ENCODE measurements at places on chromosomes 1 and 21. TPM values are rescaled to one million over a fixed set of nuclear protein-coding genes. Genes with fewer than 3 reads are reported as not detected.
A peak's percentile ranks its signal among the peaks of the same experiment; 100 is the strongest.

The FMO3 gene
- 0.51 TPM for total RNA-seq

DNA sequence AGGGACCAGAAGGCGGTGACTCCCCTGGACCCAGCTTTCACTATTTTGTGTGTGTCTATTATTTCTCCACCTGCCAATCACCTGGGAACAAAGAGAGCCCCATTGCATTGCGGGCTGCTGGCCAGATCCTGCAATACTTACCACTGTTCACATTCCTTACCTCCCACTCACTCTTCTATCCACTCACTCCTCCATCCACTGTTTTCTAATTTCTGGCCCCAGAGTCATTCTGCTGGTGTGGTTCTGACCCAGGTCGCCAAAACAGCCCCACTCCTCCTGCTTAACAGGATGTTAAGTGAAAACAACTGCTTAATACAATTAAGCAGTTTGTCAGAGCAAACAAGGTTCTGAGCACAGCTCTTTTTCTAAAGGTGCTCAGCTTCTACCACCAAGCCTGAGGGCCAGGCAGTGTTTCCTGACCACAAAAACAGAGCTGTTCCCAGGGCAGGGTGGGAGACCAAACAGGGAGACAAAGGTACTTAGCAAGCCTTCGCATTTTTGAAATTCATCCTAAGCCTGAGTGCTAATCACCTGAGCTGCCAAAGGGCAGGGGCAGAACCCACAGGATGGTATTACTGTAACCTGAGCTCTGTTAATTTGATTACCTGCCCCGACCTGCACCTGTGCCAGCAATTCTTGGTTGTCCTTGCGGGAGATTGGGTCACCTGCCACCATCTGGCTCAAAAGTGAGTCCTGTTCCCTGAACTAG, 38.5 kb upstream of the EFCAB14 start:
- H3K36me3 ChIP-seq: no peaks in the 10 kb centered on the region
- H3K27ac ChIP-seq: peak overlapping the region; percentile 12
- DNase-seq: no peak
- no peak overlapping the region for H3K4me3 ChIP-seq
- H3K27me3 ChIP-seq: no peaks in the 10 kb centered on the region

GRCh38 chr1:19472174-19472573, 13.2 kb downstream of the CAPZB start:
- H3K4me1 ChIP-seq: peaks cover 10% of the 10 kb centered on the region
- H3K36me3 ChIP-seq: no peaks in the 10 kb centered on the region
- H3K27me3 ChIP-seq: no peaks in the 10 kb centered on the region
- H3K27ac ChIP-seq: no peak overlapping the region
- DNase-seq: no peak

DNA sequence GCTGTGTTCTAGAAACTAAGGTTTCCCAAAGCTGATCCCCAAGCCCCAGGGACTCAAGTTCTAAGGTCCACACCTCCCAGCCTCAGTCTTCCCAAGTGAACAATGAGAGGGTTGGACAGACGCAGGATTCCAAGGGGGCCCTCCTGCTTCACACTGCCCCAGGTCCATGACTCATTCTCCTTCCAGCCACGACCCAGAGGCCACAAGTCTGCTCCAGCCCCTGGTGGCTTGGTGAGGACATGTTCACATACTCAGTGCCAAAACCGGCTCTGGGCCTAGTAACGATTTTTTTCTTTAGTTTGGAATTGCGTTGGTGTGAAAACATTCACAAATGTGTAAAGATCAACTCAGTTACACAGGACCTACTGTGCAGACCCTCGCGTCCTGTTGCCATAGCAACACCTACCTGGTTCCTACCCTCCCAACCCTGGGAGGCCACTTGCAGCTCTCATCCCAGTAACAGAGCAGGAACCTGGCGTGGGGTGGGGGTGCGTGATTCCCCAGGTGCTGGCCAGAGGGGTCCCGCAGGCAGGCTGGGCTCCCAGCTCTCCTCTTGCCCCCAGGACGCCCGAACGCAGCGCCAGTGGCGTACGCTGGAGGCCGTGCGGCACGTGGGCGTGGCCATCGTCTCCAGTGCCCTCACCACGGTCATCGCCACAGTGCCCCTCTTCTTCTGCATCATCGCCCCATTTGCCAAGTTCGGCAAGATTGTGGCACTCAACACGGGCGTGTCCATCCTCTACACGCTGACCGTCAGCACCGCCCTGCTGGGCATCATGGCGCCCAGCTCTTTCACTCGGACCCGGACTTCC, 57.0 kb downstream of the DISP3 start:
- H3K4me3 ChIP-seq: no peak overlapping the region
- DNase-seq: no peak
- H3K27ac ChIP-seq: no peak overlapping the region
- no peaks in the 10 kb centered on the region for H3K36me3 ChIP-seq

The BCAS2 gene
- 31.8 TPM for total RNA-seq

DNA sequence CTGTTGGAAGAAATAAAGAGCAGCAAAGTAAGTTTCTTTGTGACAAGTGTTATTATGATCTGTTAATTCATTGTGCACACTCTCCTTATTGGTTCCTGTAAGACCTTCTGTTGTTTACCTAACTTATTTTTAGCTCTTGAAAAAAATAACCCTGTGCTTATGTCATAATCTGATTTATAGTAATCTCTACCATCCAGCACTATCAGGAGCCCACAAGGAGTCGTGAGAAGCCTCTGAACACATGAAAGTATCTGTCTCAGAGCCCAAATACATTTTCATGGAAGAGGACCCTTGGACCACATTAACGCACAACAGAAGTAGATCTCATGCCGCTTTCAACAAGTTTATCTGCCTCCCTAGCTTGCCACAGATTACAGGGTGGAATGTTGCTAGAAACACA, 45.8 kb downstream of the CENPF start:
- H3K27ac ChIP-seq: no peak overlapping the region
- no peaks in the 10 kb centered on the region for H3K4me1 ChIP-seq
- H3K27me3 ChIP-seq: no peaks in the 10 kb centered on the region
- H3K36me3 ChIP-seq: no peaks in the 10 kb centered on the region
- no peak overlapping the region for H3K4me3 ChIP-seq
- DNase-seq: no peak

The CNKSR1 gene
- total RNA-seq: 11.1 TPM

The SYF2 gene
- 46.9 TPM for total RNA-seq

DNA sequence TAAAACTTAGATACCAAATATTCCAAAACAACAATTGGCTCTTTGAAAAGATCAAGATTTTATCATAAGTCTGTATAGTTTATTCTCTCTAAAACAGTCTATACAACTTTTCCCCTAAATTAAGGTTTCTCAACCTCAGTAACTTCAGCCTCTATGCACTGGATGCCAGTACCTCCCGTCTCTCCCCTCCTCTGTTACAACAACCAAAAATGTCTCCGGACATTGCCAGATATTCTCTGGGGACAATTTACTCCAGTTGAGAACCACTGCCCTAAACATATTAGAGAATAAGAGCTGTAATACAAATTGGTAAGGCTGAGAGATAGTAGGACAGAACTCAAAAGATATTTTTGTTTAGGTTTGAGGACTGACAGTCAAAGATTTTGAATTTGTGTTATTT, 71.6 kb downstream of the TMEM200B start:
- DNase-seq: peak; percentile 46
- H3K4me3 ChIP-seq: no peak overlapping the region
- no peaks in the 10 kb centered on the region for H3K4me1 ChIP-seq
- no peaks in the 10 kb centered on the region for H3K27me3 ChIP-seq
- peak overlapping the region; percentile 68 for H3K27ac ChIP-seq
- H3K36me3 ChIP-seq: no peaks in the 10 kb centered on the region

The LSM10 gene
- 3.7 TPM for total RNA-seq

The GPBP1L1 gene
- total RNA-seq: 136 TPM

GRCh38 chr1:55886856-55887712, 671.9 kb upstream of the USP24 start:
- no peak overlapping the region for H3K4me3 ChIP-seq
- no peaks in the 10 kb centered on the region for H3K4me1 ChIP-seq
- no peaks in the 10 kb centered on the region for H3K27me3 ChIP-seq
- DNase-seq: no peak
- no peaks in the 10 kb centered on the region for H3K36me3 ChIP-seq

The LAD1 gene
- total RNA-seq: 0.26 TPM

DNA sequence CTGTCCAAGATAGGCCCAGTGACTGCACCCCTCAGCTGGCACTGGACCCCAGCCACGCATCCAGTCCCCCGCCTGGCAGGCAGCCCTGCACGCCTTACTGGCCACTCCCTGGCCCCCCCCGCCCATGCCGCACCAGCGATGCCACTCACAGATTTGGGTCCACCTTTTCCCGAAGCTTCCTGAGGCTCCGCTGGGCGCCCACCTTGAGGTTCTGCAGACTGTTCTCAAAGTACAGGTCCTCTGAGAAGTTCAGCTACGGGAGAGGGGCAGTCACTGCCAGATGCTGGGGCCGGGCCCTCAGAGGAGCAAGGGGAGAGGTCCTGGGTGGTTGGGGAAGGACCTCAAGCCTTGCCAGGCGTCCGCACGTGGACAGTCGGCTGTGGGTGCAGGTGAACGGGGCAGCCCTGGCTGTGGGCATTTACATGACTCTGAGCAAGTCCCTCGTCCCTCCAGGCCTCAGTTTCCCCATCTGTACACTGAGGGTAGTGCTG, 8.1 kb downstream of the PRXL2B start:
- no peak for DNase-seq
- no peaks in the 10 kb centered on the region for H3K4me1 ChIP-seq
- H3K4me3 ChIP-seq: no peak overlapping the region
- no peak overlapping the region for H3K27ac ChIP-seq

DNA sequence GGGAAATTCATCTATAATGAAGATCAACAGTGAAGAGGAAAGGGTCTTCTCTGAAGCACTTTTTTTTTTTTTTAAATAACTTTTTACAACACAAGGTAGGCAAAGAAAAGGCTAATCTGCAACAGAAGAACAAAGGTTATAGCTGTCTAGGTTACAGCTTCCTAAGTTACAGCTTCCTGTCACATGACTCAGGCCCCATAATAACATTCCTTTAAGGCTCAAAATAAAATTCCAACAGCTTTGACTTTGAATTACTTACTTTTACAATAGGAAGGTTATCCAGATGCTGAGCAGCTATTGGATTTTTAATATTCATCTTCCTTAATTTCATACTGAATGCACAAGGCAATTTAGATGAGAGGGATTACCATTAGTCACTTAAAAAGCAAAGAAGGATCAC, 40.4 kb upstream of the TMEM61 start:
- no peak overlapping the region for H3K27ac ChIP-seq
- DNase-seq: no peak
- no peak overlapping the region for H3K4me3 ChIP-seq
- no peaks in the 10 kb centered on the region for H3K27me3 ChIP-seq

DNA sequence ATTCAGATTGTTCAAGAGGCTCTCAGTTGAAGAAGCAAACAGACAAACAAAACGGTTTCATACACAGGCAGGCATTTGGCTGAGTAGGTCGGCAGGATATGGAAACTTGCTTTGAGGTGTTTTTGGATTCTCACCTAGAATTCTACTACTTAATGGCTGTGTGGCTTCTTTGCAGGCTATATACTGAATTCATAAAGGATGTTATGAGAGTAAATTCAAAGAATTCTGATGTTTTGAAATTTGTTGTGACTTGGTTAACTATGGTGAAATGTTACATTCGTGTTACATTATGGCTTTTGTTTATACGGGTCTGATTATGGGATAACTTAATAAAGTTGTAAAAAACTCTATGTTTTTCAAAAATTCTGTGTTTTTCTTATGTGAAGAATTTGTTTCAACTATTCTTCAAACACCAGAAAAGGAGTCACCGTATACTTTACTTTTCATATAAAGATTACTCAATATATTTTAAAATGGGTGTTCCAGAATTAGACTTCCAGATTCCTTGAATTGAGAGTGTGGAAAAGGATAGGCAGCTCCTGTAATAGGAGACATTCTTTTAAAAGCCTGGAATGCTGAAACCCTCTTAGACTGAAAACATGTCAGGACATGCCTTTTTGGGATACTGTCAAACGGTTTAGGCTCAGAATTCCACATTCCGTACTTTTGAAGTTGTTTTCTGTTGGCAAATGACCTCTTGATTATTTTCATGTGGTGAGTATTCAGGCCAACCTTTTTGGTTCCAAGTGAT, 8.2 kb upstream of the IRF2BP2 start:
- no peaks in the 10 kb centered on the region for H3K36me3 ChIP-seq
- H3K4me1 ChIP-seq: no peaks in the 10 kb centered on the region
- no peaks in the 10 kb centered on the region for H3K27me3 ChIP-seq
- no peak for DNase-seq
- H3K4me3 ChIP-seq: no peak overlapping the region

DNA sequence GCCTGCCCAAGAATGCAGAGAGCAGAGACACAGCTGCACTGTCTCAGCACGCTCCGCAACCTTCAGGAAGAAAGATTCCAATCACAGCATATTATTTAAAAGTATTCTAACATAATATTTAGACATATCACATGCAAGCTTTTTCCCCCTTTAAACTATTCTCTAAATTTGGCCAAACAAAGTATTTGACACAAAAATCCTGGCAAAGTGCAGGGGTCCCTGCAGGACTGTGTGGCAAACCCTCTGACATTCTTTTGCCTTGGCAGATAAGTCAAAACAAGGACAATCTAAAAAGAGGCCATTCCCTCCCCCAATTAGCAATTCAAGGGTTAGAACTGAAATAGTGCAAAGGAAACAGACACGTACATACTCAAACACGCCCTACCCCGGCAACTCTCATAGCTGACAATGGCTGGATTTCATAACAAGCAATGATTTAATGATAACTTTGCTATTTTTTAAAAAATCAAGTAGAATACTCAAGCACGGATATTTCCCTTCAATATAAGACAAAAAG, 225.3 kb downstream of the MRPL39 start:
- H3K27ac ChIP-seq: no peak overlapping the region
- no peak for DNase-seq
- no peaks in the 10 kb centered on the region for H3K36me3 ChIP-seq
- H3K4me3 ChIP-seq: no peak overlapping the region
- H3K27me3 ChIP-seq: no peaks in the 10 kb centered on the region

GRCh38 chr21:26617176-26617575, 44.1 kb upstream of the CYYR1 start:
- DNase-seq: no peak
- H3K27ac ChIP-seq: no peak overlapping the region
- H3K4me1 ChIP-seq: no peaks in the 10 kb centered on the region
- no peaks in the 10 kb centered on the region for H3K27me3 ChIP-seq
- no peak overlapping the region for H3K4me3 ChIP-seq

The FMN2 gene
- total RNA-seq: 2.3 TPM

DNA sequence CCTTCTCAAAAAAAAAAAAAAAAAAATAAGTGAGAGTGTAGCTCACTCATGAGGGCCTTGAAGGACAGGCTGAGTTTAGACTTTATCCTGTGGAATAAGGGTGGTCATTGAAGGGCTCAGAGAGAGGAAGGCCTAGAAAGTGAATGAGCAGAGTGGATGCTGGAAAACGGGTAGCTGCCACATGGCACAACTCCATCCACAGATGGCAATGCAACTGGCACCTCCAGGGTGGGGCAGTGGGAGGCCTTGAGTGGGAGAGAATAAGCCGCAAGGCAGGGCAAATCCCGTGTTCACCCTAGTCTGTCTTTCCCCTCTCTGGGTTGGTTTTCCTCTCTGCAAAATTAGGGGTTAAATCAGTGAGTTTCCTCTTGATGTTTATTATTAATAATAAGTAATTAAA, 3.1 kb downstream of the TNNI1 start:
- DNase-seq: no peak
- H3K36me3 ChIP-seq: no peaks in the 10 kb centered on the region
- H3K27me3 ChIP-seq: no peaks in the 10 kb centered on the region
- H3K4me3 ChIP-seq: no peak overlapping the region
- no peaks in the 10 kb centered on the region for H3K4me1 ChIP-seq
- no peak overlapping the region for H3K27ac ChIP-seq

The TEKT2 gene
- 7.5 TPM for total RNA-seq

GRCh38 chr1:231636157-231636556, 9.6 kb downstream of the DISC1 start:
- H3K4me1 ChIP-seq: no peaks in the 10 kb centered on the region
- no peak overlapping the region for H3K4me3 ChIP-seq
- H3K27ac ChIP-seq: no peak overlapping the region
